ENCODE measurements at places on chromosomes 7 and 10.

DNA sequence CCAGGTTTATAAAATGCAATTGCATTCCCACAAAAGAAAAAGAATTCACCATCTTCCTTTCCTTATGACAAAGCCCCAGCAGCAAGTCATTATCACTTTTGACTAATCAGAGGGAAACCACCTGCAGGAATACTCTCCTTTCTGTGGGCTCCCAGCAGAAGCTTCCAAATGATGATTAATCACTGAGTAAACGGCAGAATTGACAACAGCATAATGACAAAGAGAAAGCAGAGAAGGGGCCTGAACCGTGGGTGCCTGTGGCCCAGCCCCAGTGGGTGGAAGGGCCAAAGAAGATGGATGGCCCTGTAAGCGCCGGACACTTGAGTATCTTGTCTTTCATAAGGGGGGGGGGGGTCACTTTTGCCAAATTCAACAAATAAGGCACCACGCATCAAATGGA, 152.4 kb upstream of the NRBF2 start:
- no peak for DNase-seq

DNA sequence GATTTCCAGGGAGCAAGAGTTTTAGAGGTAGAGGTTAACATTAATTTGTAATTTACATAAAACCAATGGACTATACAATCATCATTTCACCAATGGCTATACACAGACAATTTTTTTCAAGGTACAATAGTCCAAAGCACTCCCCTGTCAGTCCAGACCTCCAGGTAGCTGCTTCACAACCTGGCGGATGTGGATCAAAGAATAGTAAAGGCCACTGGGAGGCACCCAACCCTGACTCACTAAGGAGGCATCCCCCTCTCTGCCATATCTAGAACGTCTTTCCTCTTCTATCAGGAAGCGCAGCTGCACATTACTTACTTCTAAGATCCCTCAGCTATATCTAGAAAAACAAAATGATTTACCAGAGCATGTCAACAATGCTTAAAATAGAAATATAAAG, 217.7 kb upstream of the AOAH start:
- no peak for DNase-seq

DNA sequence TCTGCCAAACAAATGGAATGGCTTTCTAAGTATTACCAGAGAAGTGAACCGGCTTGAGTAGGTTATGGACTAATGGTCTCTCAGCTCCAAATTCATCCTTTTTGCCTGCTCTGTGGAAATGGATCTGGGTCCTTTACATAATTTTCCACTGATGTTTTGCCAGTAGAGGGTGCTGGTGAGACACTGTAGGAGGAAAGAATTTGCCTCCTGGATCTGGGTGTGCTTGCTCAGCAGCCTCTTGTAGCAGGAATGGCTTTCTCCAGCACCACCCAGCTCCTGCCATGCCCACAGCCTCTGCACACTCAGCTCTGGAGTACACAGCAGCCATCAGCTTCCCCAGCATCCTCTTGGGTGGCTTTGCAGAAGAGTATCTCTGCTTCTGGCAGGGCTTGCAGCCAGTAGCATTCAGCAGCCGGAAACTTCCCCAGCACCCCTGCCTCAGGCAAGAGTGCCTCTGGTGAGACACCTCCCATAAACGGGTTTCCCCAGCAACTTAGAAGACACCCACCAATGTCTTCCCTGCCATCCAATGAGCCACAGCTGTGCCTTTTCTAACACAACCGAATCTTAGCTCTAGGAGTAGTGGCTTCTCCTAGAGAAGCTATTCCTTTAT, 235.0 kb upstream of the PLPP4 start:
- DNase-seq, result no peak

DNA sequence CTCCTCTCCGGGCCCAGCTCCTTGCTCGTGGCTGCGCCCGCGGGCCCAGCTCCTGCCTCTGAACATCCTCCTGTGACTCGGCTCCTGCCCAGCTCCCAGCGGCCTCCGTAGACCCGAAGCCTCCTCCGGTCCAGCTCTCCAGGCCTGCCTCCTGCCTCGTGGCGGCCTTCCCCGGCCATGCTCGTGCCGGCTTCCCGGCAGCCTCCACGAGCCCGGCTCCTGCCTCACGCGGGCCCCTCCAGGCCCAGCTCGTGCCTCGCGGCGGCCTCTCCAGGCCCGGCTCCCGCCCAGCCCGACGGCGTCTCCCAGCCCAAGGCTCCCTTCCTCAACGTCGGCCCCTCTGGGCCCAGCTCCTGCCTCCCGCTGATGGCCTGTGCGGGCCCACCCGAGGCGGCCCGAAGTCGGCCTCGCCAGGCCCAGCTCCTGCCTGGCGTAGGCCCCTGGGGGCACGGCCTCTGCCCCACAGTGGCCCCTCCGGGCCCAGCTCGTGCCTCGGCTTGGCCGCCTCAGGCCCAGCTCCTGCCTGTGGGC, 16.9 kb upstream of the TMEM248 start:
- no peak for DNase-seq

DNA sequence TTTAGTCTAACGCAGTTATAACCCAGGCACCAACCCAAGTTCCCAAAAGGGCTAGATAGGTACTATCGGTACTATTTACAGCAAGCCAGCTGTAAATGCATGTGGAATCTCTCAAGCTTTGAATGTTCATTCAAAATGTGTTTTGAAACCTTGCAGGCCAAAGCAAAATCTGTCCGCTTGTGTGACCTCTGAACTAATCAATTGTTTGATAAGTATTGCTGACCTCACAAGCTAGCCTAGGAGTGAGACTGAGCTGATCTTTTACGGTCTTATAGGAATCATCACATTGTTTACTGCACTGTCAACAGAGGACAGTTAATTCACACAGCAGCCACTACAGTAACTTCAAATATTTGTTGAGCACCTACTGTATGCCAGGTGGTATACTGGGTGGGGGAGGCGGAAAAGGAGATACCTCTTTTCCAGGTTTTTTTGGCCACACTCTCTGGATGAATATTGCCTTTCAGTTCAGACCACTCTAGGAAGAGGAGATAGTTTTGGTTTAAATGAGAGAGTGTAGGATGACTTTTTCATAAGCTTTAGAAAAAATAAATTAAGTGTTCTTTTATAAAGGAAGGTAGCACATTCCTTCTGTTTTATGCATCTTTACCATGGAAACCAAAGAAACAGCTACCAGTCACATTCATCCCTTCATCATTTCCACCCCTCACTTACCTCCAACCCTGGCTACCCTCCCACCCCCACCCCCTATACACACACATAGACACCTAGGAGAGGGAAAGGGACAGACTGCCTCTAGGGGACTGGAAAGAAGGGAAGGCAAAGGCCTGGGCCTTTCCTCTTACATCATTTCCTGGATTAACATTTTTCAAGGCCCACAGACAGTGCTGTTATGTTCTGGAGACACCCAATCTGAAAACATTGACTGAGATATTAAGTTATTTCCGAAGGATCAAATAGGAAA, 2.4 kb downstream of the PAPSS2 start:
- no peak for DNase-seq

- no peak for DNase-seq
These were observed 61.3 kb downstream of the CARD11 start for GRCh38 chr7:2982401-2982800.

- DNase-seq, result no peak
These were observed 4.4 kb downstream of the FUOM start for GRCh38 chr10:133353202-133353959.

- DNase-seq, result no peak
These were observed 5.8 kb upstream of the CYP3A7 start for GRCh38 chr7:99740573-99741440.

DNA sequence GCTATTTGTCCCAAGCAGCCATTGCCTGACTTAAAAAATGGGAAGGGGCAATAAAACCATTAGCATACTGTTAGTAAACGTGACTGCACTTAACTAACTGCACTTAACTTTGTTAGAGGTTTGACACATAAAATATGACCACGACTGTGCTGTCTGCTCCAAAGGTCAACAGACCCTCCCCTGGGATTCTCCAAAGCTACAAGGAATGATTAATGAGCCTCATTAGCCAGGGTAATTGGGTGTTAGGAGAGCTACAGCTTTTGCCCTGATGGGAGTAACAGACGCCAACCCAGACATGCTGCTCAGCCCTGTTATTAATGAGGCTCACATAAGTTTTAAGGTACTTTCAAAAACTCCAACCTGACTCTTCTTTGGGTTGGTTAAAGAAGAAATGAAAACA, 129.4 kb upstream of the PLPP4 start:
- no peak for DNase-seq

- no peak for DNase-seq
These were observed 5.9 kb downstream of the AKAP9 start for GRCh38 chr7:91946549-91946948.

GRCh38 chr10:117796130-117796745, 250.5 kb downstream of the RAB11FIP2 start:
- DNase-seq, result no peak

DNA sequence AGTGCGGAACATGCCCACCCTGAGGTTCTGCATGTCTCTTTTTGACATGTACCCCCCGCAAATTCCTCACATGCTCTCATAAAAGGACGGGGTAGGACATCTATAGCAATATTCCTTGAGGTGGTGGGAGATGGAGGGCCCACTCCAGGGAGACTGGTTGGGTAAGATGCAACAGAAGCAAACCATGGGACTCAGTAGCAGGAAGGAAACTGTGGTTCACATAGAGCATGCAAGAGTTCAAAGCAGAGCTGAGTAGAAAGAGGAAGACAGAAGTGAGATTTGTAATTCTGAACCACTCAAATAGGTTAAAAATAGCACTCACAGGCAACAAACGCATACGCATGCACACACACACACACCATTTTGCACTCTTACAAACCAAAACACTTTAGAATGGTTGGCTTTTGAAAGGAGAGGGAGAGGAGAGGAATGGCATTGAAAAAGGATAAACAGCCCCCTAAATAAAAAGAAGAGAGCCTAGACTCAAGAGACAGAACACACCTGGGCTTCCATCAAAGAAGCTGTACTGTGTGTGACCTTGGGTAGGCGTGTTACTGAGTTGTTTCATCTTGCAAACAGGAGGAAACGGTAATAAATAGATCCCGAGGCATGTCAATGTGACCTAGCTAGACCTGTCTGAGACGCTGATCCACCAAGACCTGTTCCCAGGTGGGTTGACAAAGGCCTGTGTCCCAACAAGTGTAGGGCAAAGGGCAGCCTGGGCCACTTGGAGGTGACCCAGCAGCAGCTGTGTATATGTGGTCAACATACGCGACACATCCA, 77.6 kb upstream of the LRRC4 start:
- no peak for DNase-seq

GRCh38 chr10:4658777-4659176, 167.2 kb upstream of the AKR1E2 start:
- no peak for DNase-seq

GRCh38 chr10:22620140-22620857, 94.1 kb downstream of the PIP4K2A start:
- no peak for DNase-seq

- DNase-seq, result no peak
These were observed 32.8 kb downstream of the TMEM60 start for GRCh38 chr7:77765481-77765880.

DNA sequence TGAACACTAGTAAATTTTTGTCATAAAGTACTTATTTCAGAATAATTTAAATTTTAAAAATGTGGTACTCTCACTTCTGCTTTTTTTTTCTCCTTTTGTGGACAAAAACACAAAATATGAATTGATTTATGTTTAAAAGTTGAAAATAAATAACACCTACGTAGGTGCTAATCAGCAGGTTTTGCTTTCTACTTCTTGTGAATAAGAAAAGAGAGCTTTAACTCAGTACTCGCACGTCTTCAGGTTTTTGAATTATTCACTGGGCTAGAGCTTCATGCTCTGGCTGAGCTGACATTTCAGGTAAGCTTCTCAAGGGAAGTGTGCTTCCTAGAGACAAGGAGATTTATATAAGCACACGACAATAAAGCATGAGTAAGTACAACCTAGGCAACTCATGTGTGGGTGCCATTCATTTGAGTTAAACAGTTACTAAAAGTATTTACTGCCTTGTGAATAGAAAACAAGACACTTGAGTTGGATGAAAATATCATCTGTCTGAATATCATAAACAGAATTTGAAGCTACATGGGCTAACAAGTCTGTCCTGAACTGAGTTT, 190.0 kb upstream of the POT1 start:
- DNase-seq, result no peak

DNA sequence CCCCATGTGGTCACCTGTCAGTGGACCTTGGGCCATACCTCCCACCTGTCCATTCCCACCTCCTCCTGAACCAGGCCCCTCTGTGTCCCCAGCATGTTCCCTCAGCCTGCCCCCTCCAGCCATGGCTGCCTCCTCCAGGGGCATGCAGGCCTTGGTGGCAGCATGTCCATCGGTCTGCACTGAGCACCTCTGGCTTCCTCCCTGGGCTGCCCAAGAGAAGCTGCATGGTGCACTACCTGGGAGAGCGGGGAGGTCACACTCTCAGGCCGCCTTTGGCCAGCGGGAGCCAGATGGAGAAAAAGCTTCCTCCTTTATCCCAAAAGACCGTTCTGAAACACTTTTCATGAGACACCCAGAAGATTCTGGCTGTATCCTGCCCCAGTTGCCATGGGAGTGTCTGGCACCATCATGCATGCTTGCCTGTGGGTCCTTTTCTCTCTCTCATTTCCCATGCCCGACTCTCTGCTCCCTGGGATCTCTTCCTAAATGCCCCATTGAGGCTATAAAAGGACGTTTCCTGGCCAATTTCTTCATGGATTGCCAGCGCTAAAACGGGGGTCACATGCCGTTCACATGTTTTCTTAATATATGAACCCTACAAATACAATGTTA, 45.5 kb upstream of the MGMT start:
- DNase-seq, result no peak

Measured in neuronal stem cell (in vitro differentiated cells).